NCI-H510A (cell line): ENCODE measurements at places on chromosomes 7 and 10.

DNA sequence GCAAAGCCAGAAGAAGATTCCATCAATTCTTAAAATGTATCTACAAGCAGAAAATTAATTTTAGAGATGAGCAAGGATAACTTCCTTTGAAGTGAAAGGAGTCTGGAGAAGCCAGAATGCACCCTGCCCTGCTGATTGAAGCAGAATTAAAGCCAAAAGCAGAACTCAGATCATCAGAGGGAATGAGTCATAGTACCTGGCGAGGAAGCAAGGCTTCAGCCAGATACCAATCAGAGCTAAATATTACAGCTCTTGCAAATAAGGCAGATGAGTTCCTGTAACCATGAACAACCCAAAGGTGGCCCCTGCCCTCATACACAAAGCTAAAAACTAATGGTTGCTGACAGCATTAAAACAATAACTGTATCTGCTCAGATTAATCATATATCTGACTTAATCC lies 10.4 kb downstream of the HTR7 start:
- no peak for DNase-seq

DNA sequence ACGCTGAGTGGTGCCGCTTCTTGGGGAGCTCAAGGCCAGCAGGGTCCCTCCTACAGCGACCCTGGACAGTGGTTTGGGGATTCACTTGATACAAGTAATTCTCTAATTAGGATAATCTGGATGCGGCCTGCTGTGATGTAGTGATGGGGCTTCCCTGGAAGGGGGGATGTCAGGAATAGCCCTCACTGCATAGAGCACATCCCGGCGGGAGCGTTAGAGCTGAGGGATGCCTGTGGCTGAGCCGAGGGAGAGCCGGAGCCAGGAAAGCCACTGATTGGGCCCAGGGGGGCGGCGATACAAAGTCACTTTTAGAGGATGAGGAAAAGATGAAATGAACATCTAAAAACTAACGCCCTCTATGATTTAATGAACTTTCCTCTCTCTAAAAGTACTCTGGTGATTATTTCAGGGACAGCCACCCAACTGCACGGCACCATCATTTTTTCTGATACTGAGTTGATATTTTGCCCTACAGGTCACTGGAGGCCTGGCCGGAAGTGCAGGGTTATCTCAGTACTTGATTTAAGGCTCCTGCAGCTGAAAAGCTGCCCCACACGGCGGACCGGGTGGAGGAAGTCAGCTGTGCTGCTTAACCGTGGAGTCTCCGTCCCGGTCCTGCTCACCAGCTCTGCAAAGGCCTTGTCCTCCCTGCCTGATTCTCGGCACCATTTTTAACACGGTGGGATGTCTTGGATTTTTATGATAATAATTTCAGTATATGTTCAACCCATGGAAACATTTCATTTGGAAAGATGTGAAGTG lies 518.8 kb downstream of the DNAJB6 start:
- DNase-seq: no peak

DNA sequence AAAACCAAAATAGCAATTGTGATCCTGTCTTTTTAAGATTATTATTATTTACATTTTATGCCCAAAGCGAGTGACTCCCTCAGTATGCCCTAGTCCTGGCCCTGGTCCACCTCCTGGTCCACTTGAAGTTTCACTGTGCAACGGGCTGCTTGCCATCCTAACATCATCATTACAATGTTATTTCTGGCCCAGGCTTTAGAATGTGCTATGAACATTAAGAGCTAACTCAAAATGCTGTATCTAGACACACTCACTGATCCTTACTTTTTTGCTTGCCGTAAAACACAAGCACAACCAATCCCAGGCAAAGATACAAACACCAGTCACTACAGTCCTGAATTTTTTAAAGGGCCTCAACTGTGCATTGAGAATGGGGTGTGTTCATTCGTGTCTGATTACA lies 38.4 kb downstream of the RHOBTB1 start:
- no peak for DNase-seq

DNA sequence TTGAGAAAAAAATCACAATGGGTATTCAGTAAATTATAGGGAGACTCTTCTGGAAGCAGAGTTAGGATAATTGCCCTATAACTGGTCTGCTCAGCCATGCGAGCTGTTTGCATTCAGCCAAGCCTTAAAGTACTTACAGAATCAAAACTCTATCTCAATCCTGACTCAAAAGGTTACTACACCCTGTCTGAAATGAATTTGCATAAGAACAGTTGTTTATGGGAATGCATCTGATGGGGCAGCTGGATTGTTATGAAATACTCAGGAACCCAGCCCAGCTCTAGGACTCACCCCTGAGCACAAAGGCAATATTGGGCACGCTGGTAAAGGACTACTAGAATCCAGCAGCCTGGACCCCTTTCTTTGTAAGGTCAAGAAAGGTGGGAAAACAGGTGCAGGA lies 38.8 kb downstream of the AKR1B15 start:
- no peak for DNase-seq

- no peak for DNase-seq
Observed at GRCh38 chr7:96188174-96188581, 133.7 kb downstream of the SLC25A13 start.

- DNase-seq: no peak
Observed at GRCh38 chr10:78259391-78259790, 225.7 kb downstream of the RPS24 start.

DNA sequence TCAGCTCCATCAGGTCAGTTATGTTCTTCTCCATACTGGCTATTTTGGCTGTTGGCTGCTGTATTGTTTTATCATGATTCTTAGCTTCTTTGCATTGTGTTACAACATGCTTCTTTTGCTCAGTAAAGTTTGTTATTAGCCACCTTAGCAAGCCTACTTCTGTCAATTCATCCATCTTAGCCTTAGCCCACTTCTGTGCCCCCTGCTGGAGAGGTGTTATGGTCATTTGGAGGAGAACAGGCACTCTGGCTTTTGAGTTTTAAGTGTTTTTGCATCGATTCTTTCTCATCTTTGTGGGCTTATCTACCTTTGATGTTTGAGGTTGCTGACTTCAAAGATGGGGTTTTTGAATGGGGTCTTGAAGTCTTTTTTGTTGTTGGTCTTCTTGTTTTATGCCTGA lies 204.6 kb upstream of the FOXP2 start:
- no peak for DNase-seq

DNA sequence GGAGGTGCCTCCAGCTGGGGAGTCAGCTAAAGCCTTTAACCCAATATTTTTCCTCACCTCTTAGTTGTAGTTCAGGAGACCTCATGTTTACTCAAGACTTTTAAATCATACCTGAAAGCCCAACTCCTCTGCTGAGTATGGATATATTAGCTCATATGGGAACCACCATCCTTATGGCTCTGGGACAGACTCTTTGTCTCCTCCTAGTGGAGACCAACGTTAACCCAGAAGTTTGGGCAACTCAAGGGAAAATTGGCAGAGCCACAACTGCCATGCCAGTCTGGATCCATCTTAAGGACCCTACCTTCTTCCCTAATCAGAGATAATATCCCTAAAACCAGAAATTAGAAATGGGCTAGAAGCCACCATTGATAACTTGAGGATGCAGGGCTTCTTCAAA lies 80.8 kb downstream of the TMEM106B start:
- DNase-seq: no peak

- DNase-seq: no peak
Observed at GRCh38 chr7:142796001-142796500, 25.3 kb downstream of the PRSS2 start.

GRCh38 chr10:61286686-61287085 lies 166.5 kb downstream of the TMEM26 start:
- DNase-seq: no peak

GRCh38 chr7:197413-198335 lies 5.3 kb downstream of the FAM20C start:
- DNase-seq: no peak

DNA sequence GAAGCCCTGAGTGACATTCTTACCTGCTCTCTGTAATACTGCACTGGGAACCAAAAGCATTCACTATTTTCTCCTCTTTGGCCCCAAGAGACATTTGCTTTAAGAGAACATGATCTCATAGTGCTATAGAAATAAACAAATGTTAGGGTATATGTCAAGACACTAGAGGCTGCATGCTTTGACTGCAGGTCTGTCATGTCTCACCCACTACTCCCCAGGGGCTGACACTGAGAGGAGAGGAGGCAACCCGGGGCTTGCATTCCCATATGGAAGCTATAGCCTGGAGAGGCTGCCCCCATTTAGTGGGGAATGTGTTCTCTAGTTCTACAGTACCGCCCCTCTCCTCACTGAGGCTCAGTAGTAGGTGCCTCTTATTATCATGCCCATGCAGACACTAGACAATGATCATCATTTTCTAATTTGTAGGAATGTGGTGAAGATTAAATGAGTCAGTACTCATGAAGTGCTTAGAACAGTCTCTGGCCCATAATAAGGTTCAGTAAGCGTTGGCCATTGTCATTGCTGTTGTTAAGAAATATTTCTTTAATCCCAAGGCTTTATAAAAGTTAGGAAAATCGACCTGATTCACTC lies 4.9 kb upstream of the SLF2 start:
- DNase-seq: no peak

GRCh38 chr10:14413523-14413922 lies 82.8 kb upstream of the FRMD4A start:
- DNase-seq: no peak

DNA sequence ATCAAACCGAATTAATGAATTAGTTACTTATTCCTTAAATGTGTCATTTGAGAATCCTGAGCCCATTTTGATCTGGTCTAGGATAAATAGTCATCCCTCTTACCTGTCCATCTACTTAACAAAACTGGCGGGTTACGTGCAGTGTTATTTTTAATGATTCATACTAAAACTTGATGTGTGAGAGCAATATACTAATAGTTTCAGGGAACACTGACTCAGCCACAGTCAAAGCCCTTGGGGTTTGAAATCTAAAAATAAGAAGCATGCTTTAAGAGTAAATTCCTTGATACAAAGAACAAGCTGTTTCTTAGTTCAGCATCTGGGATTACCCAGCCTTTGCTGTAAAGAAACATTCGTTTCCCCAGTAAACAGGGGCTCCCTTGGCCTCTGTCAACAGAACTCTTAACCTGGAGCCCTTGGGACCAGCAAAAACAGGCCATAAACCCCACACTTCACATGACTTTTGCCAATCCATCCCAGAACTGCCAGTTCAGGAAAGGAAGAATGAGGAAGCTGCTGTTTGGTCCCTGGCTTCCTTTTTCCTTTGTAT lies 370.6 kb upstream of the IGFBP3 start:
- DNase-seq: no peak

- no peak for DNase-seq
Observed at GRCh38 chr10:75657351-75657750, 225.9 kb downstream of the LRMDA start.

DNA sequence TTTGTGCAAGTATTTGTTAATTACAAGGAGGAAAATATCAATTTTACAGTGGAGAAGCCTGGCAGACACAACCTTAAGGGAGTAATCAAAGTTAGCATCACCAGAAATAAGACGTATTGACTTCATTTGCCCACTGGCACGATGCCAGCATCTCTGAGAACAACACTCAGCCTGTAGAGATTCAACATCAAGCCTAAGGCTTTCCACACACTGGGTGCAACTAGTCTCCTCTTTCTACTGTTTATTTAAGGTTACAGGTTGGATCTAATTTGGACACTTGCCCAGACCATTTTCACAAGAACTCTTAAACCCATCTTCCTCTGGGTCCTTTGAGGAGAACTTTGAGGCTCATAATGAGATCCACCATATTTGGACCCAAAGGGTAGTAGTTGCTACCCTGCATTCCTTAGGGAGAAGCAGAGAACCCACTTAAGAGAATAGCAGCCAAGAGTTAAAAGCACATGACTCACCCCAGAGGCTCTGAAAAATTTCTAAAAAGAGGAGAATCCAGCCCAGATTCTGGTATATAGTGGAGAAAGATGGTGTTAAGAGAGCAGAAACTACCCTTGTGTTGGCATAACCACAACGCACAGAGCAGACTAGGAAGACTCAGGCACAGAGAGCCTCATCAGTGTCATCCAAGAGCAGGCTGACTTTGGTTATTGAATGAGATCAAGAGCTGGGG lies 97.3 kb downstream of the CCDC71L start:
- no peak for DNase-seq

- DNase-seq: no peak
Observed at GRCh38 chr10:75186310-75186709, 24.3 kb upstream of the VDAC2 start.

DNA sequence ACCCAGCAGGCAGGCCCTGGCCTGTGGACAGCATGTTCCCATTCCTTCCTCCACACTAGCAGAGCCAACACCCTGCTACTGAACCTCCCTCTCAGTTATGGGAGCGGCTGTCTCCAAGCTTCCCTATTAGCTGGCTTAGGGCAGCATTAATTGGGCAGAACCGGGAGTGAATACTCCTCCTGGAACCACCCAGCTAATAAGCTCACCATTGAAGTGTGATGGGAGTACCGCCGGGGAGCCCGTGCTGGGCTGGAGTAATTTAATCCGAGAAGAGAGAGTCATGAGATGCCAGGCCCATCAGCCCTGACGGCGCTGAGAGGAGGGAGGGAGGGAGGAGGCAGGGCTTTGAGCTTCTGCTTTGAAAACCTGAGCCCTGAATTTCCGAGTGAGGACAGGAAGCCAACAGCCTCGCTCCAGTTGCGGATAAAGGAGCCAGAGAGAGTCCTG lies 31.8 kb upstream of the ELFN1 start:
- DNase-seq: peak; percentile 91

DNA sequence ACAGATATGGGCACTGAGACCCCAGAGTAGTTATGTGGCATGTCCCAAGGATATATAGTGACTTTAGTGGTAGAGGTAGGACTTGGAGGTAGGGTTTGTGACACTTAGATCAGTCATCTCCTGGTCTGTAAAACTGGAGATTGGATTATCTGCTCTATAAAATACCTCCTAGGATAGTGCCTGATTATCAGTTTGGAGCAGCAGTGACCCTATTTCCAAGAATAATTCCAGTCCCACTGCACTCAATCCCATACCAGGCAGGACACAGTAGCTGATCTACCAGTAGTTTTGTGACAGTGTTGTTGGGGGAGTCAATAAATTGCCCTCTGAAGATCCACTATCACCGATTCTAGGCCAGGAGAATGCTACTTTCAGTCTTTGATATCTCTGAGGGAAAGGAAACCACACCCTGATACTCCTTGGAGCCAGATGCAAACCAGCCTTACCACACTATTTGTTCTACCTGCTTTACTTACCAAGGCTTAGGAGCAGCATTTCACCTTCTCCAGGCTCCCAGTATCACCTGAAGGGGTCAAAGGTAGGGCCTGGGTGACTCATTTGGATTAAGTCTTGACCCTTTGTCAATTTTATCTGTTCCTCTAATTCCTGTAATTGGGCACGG lies 30.6 kb downstream of the KMT2E start:
- DNase-seq: no peak

GRCh38 chr10:92844746-92845145 lies 3.6 kb upstream of the EXOC6 start:
- no peak for DNase-seq

- no peak for DNase-seq
Observed at GRCh38 chr7:140484951-140485499, 5.7 kb upstream of the MKRN1 start.

GRCh38 chr7:157689269-157690057 lies 352.7 kb downstream of the DNAJB6 start:
- no peak for DNase-seq

- DNase-seq: no peak
Observed at GRCh38 chr10:132786476-132786883, 533 bp upstream of the NKX6-2 start.
